ENCODE measurements at places on chromosomes 12 and 14.

DNA sequence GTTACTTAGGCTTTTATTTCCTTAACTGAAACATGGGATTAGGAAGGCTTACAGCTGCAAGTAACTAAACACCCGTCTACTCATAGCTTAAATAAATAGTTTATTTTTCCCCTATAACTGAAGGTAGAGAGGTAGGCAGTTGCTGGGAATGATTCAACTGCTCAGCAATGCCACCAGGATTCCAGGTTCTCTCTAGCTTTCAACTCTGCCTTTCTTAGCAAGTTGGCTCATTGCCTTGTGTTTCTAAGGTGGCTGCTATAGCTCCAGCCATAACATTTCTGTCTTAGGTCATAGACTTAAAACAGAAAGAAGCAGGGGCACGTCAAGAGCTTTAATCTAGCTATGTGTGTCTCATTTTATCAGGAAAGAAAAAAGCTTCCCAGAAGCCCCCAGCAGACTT lies 103.7 kb upstream of the MDM1 start:
- DNase-seq = no peak

GRCh38 chr12:51958542-51958941 lies 7.0 kb downstream of the ACVR1B start:
- no peak for DNase-seq

GRCh38 chr12:117002051-117002817 lies 91.5 kb downstream of the FBXW8 start:
- DNase-seq = no peak

GRCh38 chr12:85309125-85309566 lies 29.1 kb downstream of the ALX1 start:
- DNase-seq = no peak

DNA sequence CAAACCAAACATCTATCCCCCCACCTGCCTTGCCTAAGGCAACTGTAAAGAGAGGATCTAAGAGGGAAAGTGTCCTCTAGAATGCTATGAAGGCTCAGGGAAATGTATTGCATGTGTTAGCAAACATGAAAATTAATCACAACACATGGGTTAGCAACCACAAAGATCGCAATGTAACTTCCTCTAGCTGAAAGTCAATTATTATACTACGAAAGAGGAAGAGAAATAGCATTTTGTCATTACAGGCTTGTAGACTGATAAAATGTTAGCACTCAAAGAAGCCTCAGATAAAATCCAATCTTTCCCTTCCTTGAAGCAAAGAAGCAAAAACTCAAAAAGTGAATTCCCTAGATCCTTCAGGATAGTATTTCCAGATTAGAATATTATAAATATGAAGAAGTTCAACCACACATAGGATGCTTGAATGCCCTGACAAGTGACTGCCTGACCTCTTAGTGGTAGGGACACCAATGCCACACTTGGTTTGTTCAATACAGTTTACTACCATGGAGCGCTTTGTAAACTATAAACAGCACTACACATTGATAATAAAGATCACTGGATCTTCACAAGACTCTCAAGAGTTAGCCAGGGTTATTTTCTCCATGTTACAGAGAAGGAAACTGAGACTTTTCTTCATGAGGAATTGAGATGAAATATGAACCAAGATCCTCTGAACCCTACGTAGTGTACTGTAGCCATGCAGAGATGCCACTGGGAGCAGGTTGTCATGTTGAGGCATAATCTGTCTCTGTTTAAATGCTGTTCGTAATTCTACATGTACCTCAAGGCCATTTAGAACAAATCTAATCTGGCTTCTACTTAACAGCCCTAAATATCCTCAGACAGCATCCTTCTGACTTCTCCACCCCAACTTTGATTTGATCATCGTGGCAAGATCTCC lies 100.7 kb downstream of the ITPR2 start:
- DNase-seq = no peak

DNA sequence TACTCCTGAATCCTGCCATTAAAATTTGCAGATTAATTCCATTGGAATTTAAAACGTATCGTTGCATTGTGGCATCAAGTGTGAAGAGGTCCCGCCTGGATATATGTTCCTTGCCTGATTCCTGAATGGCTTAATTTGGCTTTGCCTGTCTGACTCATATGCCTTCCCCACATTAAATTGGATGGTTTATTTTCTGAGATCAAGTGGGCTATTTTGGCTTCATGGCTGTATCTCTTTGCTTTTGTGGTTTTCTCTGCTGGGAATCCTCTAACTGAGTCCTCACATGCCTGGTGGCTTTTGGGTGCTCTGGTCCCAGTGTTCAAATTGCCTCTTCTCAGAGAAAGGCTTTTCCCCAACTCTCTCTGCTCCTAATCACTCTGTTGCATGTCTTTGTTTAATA lies 127.9 kb upstream of the DYRK2 start:
- peak; percentile 47 for DNase-seq

DNA sequence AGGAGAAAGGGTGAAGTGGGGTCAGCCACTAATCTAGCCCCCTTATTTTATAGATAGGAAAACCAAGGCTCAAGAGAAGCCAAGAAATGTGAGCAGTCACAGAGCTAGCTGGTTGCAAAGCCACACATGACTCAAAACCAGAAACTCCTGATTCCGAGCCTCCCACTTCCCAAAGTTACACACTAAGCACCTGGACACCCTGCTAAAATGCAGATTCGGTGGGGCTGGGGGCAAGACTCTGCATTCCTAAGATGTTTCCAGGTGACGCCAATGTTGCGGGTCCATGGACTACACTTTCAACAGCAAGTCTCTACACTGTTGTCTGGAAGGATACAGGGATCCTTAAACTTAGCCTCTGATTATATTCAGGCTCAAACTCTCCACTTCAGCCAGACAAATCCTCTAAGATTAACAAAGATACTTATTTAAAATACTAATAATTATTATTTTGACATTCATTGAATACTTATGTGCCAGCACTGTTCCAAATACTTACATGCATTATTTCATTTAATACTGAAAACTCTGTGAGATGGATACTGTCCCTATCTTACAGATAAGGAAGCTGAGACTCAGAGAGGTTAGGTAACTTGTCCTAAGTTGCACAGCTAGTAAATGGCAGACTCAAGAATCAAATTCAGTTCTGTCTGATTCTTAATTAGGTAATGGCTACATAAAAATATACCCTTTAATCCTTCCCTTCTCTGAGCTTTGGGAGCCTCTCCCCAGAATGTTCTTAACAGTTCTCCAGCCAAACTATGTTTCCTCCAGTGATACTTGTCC lies 81.4 kb downstream of the CRACR2A start:
- DNase-seq = no peak

- peak; percentile 27 for DNase-seq
Measured at GRCh38 chr12:10339053-10339840, 31.6 kb downstream of the KLRD1 start.

DNA sequence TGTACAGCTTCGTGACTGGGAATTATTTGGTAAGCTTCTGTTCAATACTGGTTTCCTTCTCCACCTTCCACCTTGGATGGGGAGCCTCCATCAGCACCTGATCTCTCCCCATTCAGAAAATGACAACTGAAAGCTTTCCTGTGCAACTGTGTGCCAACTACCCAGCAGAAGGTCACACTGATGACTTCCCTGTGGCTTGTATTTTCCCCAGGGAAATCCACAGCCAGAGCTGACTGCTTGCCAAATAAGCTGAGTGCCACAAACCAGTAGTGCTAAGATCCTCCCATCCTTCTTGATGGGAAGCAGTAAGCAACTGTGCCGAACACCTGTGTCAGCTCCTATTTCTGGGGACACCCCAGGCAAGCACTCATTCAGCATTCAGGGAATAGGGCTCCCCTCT lies 257.2 kb upstream of the SOX5 start:
- no peak for DNase-seq

- no peak for DNase-seq
Measured at GRCh38 chr12:92079054-92079385, 66.6 kb downstream of the BTG1 start.

- no peak for DNase-seq
Measured at GRCh38 chr12:2688381-2688931, 106.3 kb upstream of the FKBP4 start.

GRCh38 chr12:31003861-31004640 lies 69.6 kb upstream of the DDX11 start:
- DNase-seq = no peak

DNA sequence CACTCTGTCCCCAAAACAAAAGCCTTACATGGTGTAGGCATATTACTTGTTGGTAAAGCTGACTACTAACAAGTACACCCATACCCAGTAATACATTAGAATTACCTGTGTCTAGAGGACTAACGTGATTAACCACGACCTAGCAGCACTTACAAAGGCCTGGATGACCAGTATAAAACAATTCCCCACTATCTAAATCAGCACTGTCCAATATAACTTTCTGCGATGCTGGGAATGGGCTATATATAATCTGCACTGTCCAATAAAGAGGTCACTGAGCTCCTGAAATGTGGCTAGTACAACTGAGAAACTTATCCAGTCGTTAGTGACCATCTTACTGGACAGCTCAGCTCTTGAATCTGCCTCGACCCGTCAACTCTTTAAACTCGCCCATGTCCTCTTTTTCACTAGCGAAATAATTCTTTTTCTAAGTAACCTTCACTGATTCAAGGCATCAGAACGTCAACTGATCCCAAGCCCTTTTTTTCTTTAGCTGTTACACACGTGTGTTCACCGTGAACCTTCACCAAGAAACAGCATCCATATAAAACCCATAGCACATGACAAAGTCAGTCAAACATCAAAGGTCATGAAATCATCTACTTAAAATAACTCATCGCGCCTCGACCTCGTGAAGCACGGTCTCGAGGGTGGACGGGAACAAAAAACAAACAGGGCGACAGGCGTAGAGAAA lies 905 bp upstream of the CIPC start:
- peak; percentile 10 for DNase-seq

GRCh38 chr12:122012184-122012583 lies 9.5 kb upstream of the BCL7A start:
- DNase-seq = no peak

GRCh38 chr14:90692061-90692460 lies 124.2 kb downstream of the TTC7B start:
- no peak for DNase-seq

DNA sequence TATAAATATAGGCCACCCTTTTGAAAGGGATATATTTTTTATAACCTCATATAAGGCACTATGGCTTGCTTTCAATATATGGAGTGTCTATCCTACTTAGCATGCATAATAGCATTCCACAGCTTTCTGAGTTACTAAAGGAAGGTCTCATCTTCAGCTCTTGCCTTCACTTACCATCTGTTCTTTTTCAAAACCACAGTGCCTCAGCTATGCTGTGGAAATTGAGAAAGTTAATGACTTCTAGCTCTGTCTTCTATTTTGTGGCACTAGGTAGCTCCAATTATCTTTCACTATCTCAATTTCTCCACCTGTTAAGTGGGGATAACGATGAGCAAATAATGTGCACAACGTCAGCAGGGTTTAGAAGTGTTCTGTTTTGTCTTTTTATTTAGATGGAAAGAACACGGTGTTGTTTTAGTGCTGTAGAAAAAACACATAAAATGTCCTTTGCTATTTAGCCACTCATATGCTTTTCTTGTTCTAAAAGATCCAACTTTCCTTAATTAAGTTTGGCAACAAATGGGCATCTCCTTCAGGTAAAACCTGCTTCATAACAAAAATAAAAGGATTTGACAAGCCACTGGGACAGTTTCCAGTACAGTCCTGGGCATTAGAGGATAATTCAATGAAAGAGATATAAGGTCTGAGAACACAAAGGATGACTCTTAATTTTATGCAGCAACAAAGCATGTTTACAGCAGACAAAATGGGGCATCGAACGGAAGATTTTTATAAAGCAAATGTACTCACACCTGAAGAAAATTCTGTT lies 462.0 kb upstream of the SYT1 start:
- DNase-seq = no peak

DNA sequence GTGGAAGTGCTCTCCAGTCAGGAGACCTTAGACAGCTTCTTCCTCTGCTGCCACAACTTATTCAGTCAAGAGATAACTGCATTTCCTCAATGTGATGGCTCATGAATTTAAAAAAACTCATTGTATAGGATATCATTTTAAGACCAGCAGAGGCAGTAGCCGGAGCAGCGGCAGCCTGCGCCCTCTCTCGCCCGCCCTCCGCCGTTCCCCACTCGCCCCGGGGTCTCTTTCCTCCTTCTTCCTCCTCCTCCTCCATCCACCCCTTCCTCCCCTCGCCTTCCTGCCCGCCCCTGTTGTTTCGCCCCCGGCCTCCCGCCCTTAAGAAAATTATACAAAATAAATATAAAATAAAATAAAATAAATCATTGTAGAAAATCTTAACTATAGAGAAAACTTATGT lies 687.6 kb downstream of the FLRT2 start:
- no peak for DNase-seq

DNA sequence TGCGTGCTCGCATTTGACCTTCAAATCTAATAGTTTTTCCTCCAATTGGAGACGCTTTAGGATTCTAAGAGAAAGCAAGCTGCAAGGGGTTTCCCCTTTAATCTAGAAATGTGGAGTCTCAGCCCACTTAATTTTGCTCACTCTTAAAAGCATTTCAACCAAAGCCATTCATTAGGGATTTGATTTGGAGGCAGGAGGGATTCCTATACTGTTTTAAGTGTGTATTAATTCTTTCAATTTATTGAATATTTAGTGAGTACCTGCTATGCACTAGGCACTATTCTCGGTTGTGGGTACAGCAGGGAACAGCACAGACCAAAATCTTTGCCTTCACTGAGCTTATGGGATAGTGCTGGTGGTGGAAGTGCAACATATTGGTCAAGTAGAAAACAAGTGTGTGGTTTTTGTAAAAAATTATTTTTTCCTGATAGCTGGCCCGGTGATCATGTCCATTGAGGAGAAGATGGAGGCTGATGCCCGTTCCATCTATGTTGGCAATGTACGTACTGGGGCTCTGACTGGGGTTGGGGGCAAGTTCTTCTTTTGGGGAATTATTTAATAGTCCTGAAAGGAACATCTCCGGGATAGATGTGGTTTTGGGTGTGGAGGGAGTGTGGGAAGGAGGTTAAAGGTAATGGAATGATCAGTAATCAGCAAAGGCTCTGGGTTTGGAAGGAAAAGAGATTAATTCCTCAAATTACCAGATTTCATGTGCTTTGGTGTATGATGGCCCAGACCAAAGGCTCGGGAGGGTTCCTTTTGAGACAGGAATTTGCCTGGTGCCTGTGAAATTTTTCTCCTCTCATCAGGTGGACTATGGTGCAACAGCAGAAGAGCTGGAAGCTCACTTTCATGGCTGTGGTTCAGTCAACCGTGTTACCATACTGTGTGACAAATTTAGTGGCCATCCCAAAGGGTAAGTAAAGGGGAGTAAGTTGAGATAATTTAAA lies 1.6 kb downstream of the PABPN1 start:
- no peak for DNase-seq

DNA sequence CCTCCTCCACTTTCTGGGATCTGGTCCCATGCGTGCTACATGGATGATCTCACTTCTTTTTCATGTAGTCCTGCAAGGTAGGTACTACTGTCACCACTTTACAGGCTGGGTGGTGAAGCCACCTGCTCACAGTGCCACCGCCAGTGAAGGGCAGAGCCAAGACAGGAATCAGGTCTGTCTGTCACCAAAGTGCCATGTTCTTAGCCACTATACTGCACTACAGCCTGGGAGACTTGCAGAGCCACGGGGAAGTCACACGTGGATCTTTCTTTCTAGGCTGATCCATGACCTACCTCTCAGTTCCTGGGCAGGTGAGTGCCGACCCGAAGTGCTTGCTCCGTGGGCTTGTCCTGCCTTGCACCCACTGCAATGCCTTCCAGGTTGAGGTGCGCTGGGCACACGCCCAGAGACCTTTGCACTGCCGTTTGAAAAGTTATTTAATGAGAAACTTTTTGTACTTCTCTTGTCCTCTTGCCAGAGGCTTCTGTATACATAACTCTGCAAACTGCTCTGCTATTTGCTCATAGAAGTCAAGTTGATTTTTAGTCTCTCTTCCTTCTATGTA lies 19.7 kb upstream of the CLMN start:
- DNase-seq = no peak

- no peak for DNase-seq
Measured at GRCh38 chr14:95776798-95777534, 63.0 kb upstream of the TCL1A start.

- no peak for DNase-seq
Measured at GRCh38 chr14:26856876-26857518, 259.2 kb upstream of the NOVA1 start.

Data from A172 (cell line).